ENCODE measurements at places on chromosomes 1 and 21. TPM values are rescaled to one million over a fixed set of nuclear protein-coding genes. Genes with fewer than 3 reads are reported as not detected.

Gene STUM
- total RNA-seq = under 0.01 TPM

Gene AGBL4
- not detected for total RNA-seq

Gene AMY1B
- total RNA-seq = not detected

Gene ANGEL2
- 68.7 TPM for total RNA-seq
